Activated naive CD4-positive, alpha-beta T cell (primary cell): ENCODE measurements at places on chromosomes 1 and 21.

GRCh38 chr21:19402870-19403269 is 999.3 kb upstream of the TMPRSS15 start:
- DNase-seq = no peak

GRCh38 chr1:226702318-226702956 is 36.6 kb downstream of the ITPKB start:
- no peak for DNase-seq

DNA sequence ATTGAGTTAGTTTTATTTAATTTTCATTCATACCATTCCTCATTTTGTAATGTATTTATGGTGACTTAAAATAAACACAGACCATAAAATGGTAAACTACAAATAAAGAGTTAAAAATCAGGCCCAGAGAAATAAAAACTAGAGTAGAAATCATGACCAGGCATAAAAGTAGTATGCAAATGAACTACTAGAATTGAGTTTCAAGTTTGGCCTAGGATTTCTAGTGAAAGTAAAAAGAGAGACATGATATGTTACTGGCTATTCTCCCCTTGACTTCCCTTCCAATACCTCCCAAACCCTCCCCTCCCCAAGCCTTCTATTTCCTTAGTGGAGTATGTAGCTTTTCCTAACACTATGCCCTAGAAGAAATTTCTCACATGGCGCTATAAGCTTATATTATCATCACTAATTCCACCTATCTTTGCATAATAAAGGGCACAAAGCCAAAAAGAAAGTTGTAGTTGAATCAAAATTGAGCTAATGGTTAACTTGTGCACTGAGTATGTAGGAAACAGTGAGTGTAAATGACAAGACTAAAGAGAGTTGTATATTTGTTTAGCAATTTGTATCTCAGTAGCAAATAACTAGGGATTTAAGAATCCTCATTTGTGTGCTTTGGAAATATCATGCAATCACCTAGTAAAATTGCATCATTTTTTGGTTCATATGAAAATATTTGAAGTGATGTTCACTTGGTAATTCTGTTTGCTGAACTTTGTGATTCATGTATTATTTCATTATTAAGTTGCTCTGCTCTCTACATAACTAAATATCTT is 29.7 kb upstream of the CDC14A start:
- DNase-seq = no peak

- DNase-seq = no peak
These were observed 29.4 kb downstream of the VPS26C start for GRCh38 chr21:37237764-37238163.

DNA sequence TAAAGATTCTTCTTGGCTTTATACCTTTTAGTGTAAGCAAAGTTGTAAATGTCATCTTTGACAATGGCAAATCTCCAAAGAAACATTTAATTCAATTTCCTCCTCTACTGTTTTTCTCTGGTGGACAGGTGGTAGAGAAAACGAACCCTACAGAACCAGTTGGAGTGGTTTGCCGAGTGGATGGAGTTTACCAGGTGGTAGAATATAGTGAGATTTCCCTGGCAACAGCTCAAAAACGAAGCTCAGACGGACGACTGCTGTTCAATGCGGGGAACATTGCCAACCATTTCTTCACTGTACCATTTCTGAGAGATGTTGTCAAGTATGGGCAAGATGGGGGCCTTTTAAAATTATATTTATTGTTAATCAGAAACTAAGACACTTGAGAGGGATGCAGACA is 25.8 kb downstream of the UAP1 start:
- no peak for DNase-seq

GRCh38 chr1:76940571-76941335 is 73.5 kb downstream of the ST6GALNAC5 start:
- DNase-seq = no peak

- no peak for DNase-seq
These were observed 696.0 kb upstream of the CHRM3 start for GRCh38 chr1:238690415-238690814.
